Right hindlimb (tissue), 1 donor: ENCODE measurements at places on chromosomes 16 and 17.
A peak's percentile ranks its signal among the peaks of the same experiment; 100 is the strongest.

DNA sequence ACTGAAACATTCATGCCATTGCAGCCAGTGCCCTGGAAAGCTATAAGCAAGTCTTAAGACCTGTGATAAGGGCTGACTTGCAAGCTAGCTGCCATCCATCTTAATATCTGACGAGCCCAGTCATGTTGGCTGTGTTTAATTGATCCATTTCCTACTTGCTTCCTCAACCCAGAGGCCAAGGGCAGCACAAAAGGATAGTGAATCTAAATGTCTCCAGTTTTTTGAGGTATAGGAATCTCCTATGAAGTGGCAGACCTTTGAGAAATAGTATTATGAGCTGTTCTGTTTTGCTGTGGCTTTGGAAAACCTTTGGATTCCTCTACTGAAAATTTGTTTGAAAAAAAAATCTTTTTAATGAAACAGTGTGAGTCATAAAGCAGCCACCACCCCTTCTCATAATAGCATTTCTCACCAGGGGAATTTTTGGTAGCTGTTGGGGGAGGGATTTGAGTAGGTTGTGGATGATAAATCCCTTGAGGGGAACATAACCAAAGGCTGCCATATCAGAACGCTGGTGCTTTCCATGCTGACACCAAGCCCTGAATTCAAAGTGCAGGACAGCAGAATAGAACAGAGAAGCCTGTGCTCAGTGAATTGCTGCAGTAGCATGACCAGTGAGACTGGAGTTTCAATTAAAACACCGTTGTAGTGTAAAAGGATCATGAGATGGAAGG, 12.9 kb downstream of the ZNRF1 start:
- DNase-seq, result no peak

DNA sequence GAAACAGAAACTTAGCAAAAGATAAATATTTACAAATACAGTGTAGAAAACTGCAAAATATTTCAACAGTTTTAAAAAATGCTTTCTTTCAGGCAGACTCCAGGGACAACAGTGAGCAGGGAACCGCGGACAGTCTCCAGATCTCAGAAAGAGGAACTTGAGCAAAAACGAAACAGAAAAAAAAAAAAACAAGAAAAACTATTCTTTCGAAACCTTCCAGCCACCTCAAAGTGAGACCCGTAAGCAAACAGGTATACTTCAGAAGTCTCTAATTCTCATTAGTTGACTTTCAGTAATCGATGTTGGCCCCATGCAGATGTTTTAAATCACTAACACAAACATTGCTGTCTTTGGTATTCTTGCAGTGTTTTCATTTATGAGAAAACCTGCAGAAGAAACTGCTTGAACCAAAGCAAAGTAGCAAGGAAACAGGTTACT, 15.7 kb upstream of the CCL1 start:
- no peak for DNase-seq

- DNase-seq, result no peak
Observed at GRCh38 chr16:86996081-86996480, 321.1 kb downstream of the C16orf95 start.

DNA sequence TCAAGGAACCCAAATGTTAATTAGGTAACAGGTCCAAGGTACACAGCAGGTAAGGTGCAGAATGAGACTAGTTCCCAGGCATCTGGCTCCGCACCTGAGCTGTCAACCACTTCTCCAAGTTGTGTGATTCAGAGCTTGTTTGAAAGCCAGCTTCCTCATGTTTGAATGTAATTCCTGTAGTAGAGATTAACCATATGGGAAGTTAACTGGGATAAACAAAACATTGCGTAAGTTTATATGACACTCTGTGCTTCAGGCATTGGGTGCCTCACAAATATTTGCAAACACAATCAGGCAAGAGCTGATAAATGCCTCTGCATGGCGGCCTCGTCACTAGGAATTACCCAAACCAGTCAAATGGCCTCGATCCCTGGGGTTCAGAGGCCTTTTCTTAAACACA, 27.9 kb upstream of the CPHXL start:
- DNase-seq, result no peak

GRCh38 chr17:3738562-3739295, 15.0 kb downstream of the HASPIN start:
- no peak for DNase-seq

- DNase-seq, result no peak
Observed at GRCh38 chr16:14409563-14409962, 220.5 kb downstream of the PARN start.

GRCh38 chr16:57244463-57244766, 644 bp upstream of the ARL2BP start:
- no peak for DNase-seq

- no peak for DNase-seq
Observed at GRCh38 chr16:56237451-56237930, 46.2 kb downstream of the GNAO1 start.

DNA sequence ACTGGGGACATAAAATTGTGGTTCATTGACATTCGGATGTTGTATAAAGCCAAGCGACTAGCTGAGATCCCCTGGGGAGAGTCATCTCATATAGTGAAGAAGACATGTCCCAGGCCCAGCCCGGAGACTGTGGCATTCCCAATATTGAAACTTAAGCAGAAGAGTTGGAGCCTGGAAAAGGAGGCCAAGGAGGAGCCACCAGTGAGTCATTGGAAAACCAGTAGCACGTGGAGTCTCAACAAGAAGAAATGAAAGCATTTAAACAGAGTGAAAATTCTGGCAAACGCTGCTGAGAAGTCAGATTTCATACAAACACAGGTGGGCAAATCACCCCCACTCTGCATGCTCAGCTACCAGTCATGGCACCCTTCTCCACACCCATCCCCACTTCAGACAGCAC, 9.4 kb upstream of the ELAC2 start:
- no peak for DNase-seq

DNA sequence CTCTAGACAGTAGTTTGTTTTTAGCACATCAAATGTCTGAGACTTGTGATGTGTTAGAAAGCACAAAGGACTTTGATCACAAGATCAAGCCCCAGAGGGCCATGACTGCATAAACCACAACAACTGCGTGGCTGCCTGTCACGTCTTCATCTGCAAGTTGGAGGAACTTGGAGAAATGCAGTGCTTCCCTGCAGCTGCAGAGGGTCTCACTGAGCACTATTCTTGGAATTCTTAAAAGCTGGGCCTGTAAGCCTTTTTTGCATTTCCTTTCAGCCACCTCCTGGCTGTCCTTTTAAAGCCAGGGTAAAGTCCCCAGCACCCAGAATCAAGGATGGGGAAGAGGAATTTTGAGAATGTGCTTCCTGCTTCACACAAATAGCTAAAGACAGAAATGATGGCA, 431.3 kb downstream of the MAF start:
- no peak for DNase-seq

- DNase-seq, result peak; percentile 79
Observed at GRCh38 chr16:3983081-3983520, 102.6 kb upstream of the CREBBP start.

- DNase-seq, result no peak
Observed at GRCh38 chr17:72258711-72259110, 137.9 kb downstream of the SOX9 start.

DNA sequence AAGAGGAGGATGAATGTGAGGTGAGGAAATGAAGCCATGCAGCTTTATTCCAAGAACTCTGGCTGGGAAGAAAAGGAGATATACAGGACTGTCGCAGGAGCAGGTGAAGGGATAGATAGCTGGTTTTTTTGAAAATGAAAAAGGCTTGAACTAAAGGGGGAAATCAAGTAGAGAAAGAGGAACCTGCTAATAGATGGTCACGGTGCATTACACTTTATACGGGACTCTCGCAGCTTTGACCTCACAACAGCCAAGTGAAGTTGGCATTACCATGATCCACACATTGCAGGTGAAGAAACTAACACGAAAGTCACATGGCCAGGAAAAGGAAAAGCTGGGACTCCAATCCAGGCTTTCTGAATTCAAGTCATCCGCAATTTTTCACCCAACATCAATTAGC, 86.9 kb downstream of the HS3ST2 start:
- no peak for DNase-seq

- DNase-seq, result no peak
Observed at GRCh38 chr17:60526726-60527125, 684 bp upstream of the APPBP2 start.

- DNase-seq, result no peak
Observed at GRCh38 chr17:70144260-70144846, 25.0 kb upstream of the KCNJ2 start.

DNA sequence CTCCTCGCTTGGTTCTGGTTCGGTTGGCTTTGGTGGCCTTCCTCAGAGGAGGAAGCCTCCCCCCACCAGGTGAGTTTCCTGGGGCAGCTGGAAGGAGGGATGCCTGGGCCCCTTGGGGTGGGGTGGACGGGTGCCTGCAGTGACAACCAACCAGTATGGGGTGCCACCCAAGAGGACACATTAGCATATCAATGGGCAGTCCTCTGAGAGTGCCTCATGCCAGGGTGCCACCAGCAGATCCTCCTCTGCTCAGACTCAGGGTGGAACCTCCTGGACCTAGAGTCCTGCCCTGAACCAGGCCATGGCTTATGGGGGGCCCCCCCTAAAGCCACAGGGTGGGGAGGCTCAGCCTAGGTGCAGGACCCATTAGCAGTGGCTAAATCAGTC, 2.7 kb downstream of the PPP1R1B start:
- DNase-seq, result no peak

DNA sequence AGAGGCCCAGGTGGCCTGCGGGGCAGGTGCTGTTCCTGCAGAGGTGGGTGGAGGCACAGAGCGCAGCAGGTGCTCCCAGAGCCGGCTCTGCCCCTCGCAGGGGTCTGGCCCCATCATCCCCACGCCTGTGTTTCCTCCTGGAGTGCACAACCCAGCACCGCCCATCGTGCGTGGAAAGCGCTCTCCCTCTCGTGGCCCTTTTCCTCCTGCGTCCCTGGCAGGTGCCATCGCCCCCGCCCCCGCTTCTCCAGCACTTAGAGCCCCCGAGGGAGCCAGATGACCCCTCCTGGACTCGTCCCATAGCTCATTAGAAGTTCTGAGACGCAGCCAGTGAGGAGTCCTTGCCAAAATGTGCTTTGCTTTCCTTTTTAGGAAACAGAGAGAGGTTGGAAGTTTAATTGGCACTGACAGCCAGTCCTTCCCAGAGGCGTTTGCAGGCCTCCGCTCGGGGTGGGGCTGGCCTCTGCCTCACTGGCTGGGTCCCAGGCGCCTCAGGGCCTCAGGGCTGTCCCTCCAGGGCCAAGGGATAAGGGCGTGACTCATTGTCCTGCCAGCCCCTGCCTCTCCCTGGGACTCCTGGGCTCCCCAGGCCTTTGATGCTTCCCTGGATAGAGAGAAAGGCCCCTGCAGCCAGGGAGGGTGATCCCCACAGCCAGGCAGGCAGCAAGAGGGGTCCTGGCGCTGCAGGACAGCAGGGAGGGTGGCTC, 32.2 kb upstream of the CHMP6 start:
- peak; percentile 87 for DNase-seq

DNA sequence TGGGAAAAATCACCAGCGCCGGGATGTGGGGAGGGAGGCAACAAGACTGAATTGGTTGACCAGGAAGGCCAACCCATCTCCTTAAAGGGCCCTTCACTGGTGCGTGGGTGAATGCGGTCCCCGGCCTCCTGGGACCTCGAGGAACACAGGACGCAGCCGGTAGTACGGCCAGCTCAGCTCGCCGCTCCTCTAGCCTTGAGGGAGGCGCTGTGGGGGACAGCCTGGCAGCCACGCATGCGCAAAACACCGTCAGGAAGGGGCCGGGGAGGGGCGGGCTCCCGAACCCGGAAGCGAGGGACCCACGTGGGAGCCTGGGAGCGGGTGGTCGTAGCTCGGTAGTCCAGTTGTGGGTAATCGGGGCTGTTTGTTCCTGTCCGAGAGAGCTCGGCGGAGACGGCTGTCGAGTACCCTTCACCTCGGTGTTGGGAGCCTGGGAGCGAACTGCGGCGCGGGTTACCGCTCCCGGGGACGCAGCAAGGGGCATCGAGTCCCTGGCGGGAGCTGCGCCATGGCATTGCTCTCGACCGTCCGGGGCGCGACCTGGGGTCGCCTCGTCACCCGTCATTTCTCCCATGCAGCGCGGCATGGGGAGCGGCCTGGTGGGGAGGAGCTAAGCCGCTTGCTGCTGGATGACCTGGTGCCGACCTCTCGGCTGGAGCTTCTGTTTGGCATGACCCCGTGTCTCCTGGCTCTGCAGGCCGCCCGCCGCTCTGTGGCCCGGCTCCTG, at the start of gene MRM1:
Gene MRM1, plus strand, starts transcription at position 281 of the 727 bp plus-strand sequence. Its CDS starts 228 bp downstream, at position 509.
- peak; percentile 93 for DNase-seq

GRCh38 chr17:62690168-62690897, 62.9 kb downstream of the MRC2 start:
- DNase-seq, result no peak

DNA sequence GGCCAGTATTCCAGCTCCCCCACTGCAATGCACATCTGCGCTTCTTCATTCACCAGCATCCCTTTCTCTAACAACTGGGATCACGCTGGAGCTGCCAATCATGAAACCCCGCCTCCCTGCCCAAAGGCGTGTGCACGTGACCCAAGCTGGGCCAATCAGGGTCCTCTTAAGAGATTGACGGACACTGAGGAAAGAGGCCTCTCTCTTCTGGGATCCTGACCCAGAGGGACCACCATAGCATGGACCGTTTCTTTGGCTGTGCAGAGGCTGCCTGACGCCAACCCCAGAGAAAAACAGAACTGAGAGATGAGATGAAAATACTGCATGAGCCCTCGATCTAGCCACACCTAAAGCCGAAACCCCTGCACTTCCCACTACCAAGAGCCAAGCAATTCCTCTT, 32.0 kb downstream of the COTL1 start:
- DNase-seq, result peak; percentile 65

GRCh38 chr17:70539132-70539924, 370.0 kb downstream of the KCNJ2 start:
- no peak for DNase-seq

GRCh38 chr17:61325382-61326073, 74.1 kb upstream of the TBX2 start:
- DNase-seq, result no peak

GRCh38 chr16:4649744-4650442, 25.3 kb downstream of the MGRN1 start:
- DNase-seq, result no peak

- peak; percentile 92 for DNase-seq
Observed at GRCh38 chr16:11667824-11668622, at the start of gene SNN. Gene SNN (plus strand): TSS chr16:11668455. CDS start chr16:11676060, 7,605 bp downstream.

- no peak for DNase-seq
Observed at GRCh38 chr17:17403065-17403464, 73.7 kb upstream of the MED9 start.

DNA sequence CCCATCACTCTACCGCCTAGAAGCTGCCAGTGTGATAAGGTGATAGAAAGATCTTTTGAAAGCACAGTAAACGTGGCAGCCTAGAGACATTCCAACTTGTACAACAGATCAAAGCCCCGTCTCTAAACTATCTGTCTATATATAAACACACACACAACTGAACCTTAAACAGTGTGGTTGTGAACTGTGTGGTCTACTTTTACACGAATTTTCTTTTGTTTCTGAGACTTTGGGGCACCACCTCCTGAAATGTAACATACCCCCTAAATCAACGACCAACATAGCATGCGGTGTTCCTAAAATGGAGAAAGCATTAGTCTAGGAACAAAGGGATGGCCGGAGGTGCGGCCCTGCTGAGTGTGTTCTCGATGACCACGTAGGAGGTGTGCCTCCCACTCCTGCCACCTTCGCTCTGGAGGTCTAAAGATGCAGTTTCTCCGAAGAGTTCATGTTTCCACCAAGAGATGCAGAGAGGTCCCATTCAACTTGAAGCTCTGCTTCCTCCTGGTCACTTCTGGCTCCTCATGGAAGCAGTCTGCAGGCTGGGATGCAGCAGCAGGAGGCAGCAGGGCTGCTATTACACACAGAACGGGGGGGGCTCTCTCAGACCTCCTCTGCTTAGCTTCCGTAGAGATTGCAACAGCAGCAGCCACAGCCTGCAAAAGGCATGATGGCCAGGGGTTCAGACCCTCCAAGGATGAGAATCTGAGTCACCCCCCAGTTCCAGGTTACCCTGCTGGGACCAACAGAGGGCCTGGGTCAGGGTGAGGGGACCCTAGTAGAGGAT, 22.6 kb upstream of the USP10 start:
- DNase-seq, result no peak
